Cardiac septum (tissue), 1 donor: ENCODE measurements at places on chromosomes 5 and 9.
A peak's percentile ranks its signal among the peaks of the same experiment; 100 is the strongest.

- no peak for DNase-seq
Measured at GRCh38 chr5:167294882-167295680, 996.4 kb upstream of the WWC1 start.

DNA sequence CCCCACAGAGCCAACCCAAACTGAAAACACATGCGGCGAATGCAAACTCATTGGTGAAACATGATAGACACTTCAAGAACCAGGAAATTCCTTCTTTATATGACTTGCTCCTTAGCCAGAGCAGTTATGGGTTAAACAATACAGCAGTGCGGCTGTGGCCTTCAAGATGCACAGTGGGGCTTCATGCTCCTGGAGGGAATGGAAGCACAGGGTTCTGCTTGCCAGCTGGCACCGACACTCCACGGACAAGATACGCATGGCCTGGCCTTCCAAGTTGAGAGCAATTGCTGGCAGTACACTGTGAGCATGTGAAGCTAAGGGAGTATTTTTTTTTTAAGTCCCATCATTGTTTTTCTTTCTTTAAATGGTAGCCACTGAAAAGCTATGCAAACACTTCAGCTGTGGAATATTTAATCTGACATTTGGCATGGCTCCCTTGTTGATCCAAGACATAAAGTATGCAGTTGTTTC is 451.6 kb upstream of the CD180 start:
- DNase-seq: peak; percentile 81

GRCh38 chr9:101119206-101119819 is 90.8 kb downstream of the PLPPR1 start:
- no peak for DNase-seq

DNA sequence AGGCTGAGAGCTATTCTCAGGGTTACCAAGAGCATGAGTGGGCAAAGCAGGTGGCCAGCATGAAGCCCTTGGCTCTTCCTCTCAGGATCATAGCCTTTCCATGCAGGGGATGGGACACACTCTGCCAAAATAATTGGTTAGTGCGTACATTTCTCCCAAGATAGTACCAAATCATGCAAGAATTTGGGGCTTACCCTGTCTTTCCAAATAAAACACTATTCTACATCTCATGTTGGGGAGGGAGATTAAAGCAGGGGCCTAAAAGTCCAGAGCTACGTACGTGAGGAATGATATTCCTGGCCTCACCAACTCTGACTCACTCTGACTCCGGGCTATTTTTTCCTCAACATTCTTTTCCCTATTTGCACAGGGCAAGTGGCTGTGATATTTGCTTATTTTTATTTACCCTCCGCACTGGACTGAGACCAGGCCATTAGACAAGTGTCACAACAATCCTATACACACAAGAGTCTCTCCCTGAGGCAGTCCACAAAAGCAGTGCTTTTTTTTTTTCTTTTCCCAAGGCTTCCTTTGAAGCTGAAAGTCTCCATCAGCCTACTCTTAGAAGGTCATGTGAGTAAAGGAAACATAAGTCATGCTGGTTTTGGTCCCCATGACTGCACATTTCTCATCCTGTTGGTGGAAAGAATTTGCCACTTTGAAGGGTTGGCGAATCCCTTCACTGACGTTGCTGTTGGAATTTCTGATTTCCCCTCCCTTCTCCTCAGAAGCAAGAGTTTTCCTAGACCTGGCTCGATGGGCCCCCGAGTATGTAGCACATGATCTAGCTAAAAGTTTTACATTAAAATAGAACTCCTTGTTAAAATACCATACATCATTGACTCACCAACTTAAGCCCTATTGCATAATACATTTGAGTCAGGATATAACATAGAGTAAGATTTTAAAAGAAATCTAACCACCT is 40.0 kb downstream of the TMEM252 start:
- DNase-seq: no peak

DNA sequence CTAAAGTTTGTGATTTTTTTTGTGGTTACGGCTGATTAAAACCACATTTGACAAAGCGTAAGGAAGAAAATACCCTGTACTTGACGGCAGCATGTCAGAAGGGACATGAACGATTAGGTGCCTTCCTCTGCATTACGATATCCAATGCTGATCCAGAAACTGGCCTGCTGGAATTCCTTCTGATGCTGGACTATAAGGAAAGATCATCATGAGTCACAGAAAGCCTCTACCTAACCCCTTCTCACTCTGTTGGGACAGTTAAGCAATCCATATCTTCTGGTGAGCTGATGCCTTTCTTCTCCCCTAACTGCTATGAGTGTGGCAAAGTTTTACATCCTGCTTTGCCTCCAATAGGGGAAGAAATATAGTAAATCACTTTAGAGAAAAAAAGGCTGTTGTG is 78.4 kb upstream of the PAPPA start:
- no peak for DNase-seq

GRCh38 chr9:37410969-37411785 is 11.3 kb upstream of the GRHPR start:
- no peak for DNase-seq

DNA sequence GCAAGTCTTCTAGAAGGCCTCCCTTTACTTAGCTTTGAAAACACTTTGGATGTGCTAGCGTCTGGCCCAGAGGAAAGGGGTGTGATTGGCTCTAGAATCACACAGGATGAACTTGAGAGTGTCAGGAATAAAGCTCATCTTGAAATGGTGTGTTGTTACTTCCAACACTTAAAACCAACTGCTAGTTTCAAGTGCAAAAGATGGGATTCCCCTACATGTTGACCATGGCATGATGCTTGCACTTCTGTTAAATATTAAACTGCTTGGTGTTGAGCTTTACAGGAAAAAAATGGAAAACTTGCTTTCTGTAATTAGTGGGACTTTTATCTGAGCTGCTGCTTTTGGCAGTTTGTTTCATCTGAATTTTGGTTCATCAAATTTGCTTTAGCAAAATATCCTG is 261.1 kb downstream of the MED10 start:
- DNase-seq: no peak

- DNase-seq: no peak
Measured at GRCh38 chr9:14433351-14434157, 119.6 kb upstream of the NFIB start.

GRCh38 chr5:145922059-145922458 is 14.3 kb upstream of the SH3RF2 start:
- no peak for DNase-seq

DNA sequence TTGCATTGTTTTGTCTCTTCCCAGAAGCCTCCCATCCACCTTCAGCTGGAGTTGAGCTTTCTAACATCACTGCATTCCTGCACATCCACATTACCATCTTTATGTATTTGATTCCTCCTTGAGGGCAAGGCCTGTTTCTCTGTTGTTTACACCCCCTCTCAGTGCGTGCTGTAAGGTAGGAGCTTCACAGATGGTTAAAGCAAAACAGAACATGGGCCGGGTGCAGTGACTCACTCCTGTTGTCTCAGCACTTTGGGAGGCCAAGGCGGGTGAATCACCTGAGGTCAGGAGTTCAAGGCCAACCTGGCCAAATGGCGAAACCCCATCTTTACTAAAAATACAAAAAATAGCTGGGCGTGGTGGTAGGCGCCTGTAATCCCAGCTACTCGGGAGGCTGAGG is 110.9 kb downstream of the KCNIP1 start:
- DNase-seq: no peak

DNA sequence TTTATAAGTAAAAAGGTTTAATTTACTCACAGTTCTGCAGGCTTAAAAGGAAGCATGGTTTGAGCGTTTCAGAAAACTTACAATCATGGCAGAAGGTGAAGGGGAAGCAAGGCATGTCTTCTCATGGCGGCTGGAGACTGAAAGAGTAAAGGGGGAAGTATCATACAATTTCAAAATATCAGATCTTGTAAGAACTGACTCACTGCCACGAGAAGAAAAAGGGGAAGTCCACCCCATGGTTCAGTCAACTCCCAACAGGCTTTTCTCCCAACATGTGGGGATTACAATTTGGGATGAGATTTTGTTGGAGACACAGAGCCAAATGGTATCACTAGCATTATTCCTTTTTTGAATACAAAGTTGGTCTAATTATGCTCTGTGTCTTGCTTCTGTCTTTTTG is 627.9 kb upstream of the ST8SIA4 start:
- no peak for DNase-seq

DNA sequence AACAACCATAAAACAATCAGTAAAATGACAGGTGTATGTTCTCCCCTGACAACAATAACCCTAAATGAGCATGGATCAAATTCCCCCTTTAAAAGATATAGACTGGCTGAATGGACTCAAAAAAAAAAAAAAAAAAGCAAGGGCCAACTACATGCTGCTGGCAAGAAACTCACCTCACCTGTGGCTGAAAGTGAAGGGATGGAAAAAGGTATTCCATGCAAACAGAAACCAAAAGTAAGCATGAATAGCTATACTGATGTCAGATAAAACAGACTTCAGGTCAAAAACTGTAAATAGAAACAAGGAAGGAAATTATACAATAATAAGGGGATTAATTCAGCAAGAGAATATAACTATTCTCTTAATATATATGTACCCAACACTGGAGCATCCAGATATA is 54.2 kb upstream of the SSBP2 start:
- DNase-seq: no peak

DNA sequence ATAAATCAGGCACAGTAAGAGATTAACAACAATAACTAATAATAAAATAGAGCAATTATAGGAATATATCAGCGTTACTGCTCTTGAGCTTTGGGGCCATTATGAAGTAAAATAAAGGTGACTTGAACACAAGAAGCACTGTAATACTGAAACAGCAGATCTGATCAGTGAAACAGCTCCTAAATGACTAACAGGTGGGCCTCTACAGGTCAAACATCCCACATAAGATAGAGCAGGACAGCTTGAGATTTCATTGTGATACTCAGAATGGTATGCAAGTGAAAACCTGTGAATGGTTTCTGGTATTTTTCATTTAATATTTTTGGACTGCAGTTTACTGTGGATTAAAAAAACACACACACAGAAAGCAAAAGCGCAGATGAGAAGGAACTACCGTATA is 24.0 kb upstream of the MAP3K1 start:
- no peak for DNase-seq

DNA sequence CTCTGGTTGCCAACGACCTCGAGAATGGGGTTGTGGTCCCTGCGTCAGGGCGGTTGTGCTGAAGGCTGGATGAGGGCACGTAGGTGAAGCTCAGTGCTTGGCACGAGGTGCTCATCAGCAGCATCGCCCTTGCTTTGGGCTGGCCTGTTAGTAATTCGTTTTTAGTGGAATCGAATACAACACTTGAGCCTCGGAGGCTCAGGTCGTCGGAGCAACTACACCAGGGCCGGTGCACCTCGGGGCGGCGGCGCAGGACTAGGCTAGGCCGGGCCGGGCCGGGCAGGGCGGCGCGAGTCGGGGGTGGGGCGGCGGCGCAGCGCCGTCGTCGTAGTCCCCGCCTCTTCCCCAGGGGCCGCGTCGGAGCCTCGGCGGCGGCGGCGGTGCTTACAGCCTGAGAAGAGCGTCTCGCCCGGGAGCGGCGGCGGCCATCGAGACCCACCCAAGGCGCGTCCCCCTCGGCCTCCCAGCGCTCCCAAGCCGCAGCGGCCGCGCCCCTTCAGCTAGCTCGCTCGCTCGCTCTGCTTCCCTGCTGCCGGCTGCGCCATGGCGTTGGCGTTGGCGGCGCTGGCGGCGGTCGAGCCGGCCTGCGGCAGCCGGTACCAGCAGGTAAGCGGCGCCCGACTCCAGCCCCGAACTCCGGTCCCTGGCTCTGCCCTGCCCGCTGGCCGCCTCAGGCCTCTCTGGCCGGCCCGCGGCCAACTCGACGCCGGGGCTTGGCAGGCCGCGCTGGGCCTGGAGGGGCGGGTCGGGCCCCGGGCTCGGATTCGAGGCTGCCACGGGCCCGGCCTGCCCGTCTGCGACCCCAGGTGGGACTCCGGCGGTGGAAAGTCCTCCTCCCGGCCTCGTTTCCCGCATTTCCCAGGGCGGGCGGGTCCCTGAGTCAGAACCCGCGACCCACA is at the start of gene NDFIP1:
NDFIP1 (plus strand) TSS at position 348 of the 899 bp plus-strand sequence; CDS start at position 544, 196 bp downstream.
- DNase-seq: peak; percentile 93

- DNase-seq: no peak
Measured at GRCh38 chr9:673264-673965, 168.1 kb upstream of the DMRT1 start.

GRCh38 chr5:28729067-28729466 is 1690.7 kb upstream of the CDH9 start:
- no peak for DNase-seq

GRCh38 chr9:90446200-90446948 is 196.2 kb downstream of the DIRAS2 start:
- no peak for DNase-seq

- peak; percentile 67 for DNase-seq
Measured at GRCh38 chr9:34405719-34406118, 29.0 kb upstream of the MYORG start.

GRCh38 chr5:77366717-77367500 is 125.2 kb downstream of the WDR41 start:
- no peak for DNase-seq

- no peak for DNase-seq
Measured at GRCh38 chr9:93815677-93816076, 139.5 kb downstream of the BARX1 start.

DNA sequence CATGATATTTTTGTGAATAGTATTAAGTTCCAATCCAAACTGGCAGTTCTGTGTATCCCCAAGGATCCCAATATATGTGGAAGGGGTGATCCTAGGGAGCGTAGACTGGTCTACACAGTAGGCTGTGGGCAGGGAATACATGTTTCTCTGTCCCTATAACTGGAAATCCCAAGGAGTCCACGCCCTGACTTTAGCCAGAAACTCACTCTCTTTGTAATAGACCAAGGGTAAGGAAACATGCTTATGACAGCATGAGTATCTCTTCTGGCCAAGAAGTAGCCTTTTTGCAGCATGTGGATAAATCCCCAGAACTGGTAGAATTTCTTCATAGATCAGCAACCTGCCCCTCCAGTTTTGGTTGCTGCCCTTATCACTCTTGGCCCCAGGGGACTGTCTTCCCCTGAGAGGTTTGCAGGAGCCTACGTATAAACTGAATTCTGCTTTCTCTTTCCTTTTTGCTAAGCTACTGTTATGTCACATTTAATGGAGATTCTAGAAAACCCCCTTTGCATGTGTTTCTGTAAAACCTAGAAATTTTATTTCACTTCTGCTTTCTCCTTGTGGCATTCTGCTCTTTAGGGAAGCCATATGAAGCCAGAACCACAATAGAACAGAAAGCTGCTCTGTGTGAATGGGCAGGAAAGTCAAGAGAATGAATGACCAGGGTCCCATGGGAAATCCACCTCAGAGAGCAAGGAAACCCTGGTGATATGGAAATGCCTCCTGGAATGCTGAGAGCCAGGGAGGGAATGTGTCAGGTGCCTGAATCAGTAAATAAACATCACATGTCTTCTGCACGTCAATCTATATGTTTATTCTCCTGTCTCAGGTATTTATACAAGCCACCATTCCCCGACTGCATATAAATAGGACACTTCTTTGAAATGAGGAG is 3.5 kb downstream of the IFNA2 start:
- DNase-seq: no peak

DNA sequence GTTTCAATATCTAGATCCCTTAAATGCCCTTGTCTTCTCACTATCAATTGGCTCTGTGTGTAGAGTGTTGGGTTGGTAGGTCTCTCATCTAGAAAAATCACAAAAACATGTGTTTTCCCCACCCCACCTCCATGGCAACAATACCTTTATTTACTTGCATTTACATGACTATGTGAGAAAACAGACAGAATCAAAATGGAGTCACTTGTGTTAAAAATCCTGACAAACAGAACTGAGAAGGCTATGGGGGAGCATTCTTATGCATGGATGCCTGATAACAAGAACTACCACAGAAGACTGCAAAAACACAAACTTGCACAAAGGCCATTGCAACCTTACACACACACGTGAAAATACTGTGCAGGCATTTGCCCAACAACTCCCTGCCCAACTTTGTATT is 1352.9 kb upstream of the CDH9 start:
- DNase-seq: no peak

- no peak for DNase-seq
Measured at GRCh38 chr5:43685252-43685950, 82.4 kb downstream of the NNT start.
